ENCODE measurements at places on chromosomes 1 and 21.

- no peak for DNase-seq
These were observed 58.0 kb upstream of the FAM3B start for GRCh38 chr21:41258617-41259016.

DNA sequence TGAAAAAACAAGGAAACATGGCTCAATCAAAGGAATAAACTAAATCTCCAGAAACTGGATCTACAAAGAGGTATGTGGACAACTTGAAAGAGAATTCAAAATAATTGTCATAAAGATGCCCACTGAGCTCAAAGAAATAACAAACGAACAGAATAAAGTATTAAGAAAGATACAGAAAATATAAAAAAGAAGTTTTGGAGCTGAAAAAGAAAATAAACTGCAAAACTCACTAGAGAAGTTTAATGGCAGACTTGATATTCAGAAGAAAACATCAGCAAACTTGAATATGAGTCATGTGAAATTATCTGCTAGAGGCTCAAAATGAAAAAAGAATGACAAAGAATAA is 208.1 kb upstream of the SAMSN1 start:
- no peak for DNase-seq

DNA sequence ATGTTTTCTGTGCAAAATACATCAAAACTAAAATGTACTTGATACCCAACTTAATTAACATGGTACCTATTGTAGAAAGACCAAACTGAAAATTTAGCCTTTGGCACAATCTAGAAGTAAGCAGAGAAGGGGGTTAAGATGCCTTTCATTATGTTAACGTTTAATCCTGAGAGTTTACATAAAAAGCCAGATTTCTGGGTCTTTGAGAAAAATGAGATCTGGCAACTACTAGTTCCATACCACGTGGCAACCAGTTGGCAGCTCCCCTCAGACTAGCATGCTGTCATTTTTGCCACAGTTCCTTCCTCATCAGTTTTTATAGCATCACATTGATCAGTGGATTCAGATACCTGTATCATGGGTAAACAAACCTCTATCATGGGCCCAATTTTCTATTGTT is 1.5 kb downstream of the RO60 start:
- no peak for DNase-seq

DNA sequence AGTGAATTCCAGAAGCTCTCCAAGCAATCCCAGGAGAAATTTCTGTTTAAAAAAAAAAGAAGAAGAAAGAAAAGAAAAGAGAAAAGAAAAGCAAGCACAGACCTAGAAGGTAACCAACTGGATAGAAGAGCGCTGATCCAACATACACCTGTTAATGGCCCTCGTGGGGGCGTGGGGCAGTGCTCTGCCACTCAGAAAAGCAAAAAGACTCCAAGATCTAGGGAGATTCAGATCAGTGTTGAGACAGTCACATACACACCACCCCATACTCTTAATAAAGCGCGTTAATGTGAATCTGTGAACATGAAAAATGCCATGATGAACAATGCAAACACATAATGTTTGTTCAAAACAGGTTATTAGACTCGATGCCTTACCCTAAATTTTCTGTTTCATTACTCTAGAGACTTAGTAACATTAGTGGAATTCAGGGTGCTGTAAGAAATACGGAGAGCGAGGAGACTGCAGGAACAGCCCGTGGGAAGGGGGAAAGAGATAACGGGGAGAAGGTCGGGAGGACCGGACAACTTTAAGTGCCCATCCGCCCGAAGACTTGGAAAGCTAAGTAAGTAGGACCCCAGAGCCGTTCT is 406 bp downstream of the NME7 start:
- DNase-seq: no peak

DNA sequence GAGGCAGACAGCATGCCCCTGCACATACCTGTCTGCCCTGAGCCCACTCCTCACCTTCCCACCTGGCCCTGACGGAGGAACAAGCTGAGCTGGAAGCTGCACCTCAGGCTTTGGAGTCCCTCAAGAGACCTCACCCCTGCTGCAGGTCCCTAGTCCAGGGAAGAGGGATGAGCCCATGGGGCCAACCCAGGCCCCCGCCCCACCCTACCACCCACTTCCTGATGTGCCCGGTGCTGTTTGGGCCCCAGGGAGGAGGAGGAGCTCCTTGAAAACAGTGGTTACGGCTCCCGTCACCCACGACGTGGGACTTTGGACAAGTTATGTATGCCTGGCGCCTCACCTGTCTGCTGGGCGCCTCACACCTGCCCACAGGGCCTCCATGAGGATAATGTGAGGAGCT is 250.2 kb downstream of the NPHP4 start:
- DNase-seq: no peak

DNA sequence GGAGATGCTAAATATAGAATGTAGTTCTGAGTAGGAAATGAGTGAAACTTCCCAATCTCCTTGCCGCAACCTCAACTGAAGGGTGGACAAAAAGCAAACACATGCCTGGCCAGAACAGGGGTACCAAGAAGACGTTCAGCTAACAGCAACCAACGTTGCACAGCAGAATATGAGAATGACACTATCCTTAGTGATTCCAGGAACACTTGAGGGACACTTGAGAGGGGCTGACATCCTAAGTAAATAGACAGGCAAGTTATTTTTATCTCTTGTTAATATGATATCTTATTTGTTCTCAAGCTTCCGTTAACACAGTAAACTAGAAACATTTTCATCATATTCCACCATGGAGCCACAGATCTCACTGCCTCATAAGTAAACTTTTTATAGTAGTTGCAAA is 908 bp downstream of the KRTAP19-1 start:
- DNase-seq: no peak

DNA sequence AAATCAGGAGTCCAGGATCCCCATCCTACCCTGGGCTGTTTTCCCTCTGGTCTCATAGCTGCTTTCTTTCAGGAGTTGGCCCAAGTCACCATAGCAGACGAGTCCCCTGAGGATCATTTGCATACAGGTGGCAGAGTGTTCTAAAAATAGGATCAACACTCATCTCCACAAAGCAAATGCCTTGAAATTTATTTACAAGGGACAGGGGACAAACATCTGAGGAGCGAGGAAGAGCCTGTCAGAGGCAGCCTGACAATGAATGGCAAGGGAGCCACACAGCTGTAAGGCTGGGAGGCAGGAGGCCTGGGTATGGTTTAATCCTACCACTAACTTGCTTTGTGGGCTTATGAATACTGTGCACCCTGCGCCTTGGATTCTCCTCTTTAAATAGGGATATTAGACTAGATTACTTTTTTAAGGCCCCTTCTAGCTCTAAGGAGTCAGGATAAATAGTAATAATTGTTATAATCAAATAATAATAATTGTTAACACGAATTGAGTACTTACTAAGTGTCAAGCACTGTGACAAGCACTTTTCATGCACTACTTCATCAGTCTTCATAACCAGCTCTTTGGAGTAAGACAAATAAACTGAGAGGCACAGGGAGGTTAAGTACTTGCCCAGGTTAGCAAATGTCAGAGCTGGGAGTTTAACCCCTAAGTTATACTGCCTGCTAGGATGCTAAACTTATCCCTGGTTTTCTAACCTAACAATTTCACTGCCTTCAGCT is 34.5 kb downstream of the RAB3B start:
- peak; percentile 94 for DNase-seq

- DNase-seq: no peak
These were observed 3.4 kb downstream of the CTTNBP2NL start for GRCh38 chr1:112399456-112399855.

DNA sequence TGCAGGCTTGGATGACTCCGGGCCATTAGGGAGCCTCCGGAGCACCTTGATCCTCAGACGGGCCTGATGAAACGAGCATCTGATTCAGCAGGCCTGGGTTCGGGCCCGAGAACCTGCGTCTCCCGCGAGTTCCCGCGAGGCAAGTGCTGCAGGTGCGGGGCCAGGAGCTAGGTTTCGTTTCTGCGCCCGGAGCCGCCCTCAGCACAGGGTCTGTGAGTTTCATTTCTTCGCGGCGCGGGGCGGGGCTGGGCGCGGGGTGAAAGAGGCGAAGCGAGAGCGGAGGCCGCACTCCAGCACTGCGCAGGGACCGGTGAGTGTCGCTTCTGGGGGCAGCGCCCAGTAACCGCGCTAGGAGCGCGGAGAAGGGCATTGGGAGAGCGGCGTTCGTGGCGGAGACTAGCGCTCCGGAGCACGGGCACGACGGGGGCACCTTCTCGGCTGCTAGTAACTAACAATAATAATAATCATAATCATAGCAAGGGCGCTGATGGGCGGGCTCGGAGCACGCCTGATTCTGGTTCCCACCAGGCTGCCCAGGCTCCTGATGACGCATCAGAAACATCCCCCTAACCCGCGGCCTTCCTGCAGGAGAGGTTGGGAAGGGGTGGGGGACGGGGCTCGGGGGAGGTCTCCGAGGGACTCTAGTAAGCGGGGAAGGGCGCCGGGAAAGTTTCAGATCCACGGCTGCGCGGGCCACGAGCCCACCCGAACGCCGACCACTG is at the start of gene MX1:
MX1 (plus strand) TSS at position 286 of the 722 bp plus-strand sequence. CDS start 5,832 bp downstream, outside the sequence.
- no peak for DNase-seq

DNA sequence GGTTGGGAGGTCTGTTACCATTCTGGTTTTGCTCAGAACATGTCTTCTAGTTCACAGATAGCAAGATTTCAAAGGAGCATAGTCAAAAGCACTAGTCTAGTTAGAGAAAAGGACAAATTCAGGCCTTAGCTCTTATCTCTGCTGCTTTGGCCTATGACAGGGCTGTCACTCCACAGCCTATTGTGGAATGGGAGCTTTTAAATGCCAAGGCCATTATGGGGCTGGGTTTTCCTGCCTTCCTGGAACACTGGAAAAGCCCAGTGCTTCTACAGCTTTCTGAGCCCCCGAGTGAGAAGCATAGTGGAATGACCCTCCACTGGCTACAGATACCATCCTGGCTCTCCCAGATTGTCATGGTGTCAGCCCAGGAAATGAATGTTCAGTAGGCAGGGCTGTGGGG is 9.3 kb downstream of the MTFR1L start:
- no peak for DNase-seq

- DNase-seq: no peak
These were observed 2.2 kb upstream of the RHEX start for GRCh38 chr1:206050655-206051235.

DNA sequence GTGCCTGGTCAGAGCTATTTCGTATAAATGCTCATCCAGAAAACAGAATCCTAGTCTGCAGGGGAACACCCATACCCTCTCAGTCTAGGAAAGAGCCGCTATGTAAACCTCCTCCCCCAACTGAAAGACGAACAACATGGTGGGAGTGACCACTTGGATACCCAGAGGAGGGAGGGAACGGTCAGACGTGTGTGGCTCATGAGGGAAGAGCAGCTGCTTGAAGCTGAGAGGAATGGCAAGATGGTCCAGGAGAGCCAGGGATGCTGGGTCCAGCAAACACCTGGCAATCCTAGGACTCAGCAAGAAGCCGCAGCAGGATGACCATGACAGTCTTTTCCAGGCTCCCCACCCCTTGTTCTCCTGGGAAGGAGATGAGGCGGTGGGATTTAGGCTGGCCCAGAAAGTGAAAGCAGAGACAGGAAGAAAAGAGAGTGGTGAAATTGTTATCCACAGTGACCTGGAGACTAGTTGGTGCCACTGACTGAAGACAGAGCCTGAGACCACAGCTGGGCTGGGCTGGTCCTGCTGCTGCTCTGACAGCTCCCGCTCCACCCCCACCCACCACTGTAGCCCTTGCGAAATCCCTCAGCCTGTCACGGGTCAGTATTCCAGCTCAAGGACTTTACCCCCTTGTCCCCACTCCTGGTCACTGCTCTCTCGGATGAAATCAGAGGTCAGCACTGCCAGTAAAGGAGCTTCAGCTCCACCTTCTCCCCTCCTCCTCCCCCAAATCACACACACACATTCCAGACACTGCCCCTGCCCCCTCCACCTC is 3.6 kb downstream of the CERS2 start:
- DNase-seq: no peak

GRCh38 chr1:116667078-116667574 is 407 bp downstream of the IGSF3 start:
- no peak for DNase-seq

GRCh38 chr1:97743129-97743528 is 177.7 kb downstream of the DPYD start:
- DNase-seq: no peak

- DNase-seq: no peak
These were observed 52.2 kb downstream of the FHAD1 start for GRCh38 chr1:15299179-15299578.

- no peak for DNase-seq
These were observed 115.9 kb downstream of the RHOU start for GRCh38 chr1:228851193-228851592.

DNA sequence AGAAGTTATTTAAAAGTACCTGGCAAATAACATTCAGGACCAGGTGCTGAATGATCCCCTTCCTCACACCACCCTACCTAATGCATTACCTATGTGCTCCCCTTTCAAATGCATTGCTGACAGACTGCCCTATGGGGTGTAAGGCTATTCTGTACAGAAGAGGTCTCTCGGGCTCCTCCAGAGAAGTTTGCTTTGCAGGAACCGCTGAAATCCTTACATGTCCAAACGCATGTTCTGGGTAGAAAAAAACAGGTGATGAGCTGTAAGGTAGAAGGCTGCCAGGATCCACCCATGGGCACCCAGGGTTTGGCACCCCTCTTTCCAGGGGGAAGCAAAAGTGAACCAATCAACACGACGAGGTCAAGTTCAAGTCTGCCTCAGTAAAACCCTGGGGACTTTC is 58.3 kb upstream of the TARBP1 start:
- no peak for DNase-seq

- DNase-seq: peak; percentile 59
These were observed 2.8 kb upstream of the HAPLN2 start for GRCh38 chr1:156616463-156616862.

GRCh38 chr21:37527103-37527502 is 160.5 kb downstream of the DYRK1A start:
- DNase-seq: no peak

- no peak for DNase-seq
These were observed 8.7 kb upstream of the CCN1 start for GRCh38 chr1:85571828-85572227.

- no peak for DNase-seq
These were observed 43.8 kb downstream of the SLC44A3 start for GRCh38 chr1:94863919-94864318.

DNA sequence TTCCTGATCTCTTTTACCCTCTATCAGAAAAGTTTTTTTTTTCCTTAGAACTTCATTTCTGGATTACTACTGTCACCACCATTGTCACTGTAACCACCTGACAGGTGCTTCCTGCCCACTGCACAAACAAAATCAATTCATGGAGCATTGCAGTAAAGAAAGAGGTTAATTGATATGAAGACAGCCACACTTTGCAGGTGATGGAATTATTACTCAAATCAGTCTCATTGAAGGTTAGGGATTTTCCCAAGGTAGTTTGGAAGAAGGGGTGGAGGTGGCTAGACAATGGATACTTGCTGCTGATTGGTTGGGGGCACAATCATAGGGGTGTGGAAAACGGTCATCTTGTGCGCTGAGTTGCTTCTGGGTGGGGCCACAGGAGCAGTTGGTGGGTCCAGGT is 230.8 kb upstream of the CACYBP start:
- no peak for DNase-seq

- no peak for DNase-seq
These were observed 6.2 kb downstream of the ZBTB40 start for GRCh38 chr1:22457836-22458235.
